ENCODE measurements at places on chromosomes 1 and 21.

DNA sequence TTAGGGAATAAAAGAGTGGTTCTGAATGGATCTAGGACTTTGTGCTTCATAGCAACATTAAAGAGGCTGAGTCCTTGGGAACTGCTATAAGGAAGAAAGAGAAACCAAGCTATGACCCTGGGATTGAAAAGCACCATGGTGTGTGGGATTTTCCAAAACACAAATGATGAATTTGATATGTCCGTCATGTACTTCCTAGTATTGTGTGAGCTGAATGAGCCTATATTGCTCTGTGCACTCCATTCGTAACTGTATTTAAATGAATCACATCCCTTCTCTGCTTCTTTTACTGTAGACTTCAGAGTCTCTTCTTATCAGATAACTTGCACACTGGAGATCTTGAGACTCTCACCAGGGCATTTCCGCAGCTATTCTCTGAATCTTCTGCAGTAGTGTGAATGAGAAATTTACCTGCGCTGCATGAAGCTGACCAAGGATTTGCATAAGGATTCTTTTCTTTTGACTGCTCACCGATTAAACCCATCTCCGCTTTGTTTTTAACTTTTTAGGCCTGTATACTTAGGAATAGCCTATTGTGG, 23.1 kb upstream of the OR10J4 start:
- DNase-seq = no peak

GRCh38 chr21:44467859-44468195, 12.5 kb downstream of the LRRC3 start:
- no peak for DNase-seq

- no peak for DNase-seq
Measured at GRCh38 chr1:26961826-26962225, 1.6 kb upstream of the KDF1 start.

DNA sequence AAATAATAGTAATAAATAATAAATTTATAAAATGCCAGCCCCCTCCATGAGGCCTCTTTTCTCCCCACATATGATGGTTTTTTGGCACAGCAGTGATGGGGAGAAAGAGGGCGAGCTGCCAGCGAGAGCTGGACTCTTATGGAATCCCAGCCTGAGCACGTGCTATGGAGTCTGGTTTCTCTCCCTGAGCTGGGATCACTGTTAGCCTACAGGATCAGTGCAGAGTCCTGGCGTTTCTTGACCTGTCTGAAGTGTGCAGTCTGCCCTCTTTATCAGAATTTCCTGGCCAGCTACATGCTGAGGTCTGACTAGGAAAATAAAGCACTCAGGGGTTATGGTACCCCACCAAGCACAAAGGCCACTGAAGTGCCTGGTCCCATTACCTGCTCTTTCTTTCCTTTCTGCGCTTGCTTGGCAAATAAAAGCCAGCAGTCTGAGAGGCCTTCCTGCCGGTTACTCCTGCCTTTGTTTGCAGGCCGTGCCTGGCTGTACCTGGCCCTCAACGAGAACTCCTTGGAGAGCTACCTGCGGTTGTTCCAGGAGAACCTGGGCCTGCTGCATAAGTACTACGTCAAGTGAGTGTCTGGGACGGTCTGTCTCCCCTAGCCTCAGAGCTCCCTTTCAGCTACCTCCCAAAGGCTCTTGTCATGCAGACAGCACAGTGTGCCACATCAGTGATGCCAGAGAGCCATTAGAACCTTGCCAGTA, 18.5 kb upstream of the SLC25A34 start:
- DNase-seq = no peak

DNA sequence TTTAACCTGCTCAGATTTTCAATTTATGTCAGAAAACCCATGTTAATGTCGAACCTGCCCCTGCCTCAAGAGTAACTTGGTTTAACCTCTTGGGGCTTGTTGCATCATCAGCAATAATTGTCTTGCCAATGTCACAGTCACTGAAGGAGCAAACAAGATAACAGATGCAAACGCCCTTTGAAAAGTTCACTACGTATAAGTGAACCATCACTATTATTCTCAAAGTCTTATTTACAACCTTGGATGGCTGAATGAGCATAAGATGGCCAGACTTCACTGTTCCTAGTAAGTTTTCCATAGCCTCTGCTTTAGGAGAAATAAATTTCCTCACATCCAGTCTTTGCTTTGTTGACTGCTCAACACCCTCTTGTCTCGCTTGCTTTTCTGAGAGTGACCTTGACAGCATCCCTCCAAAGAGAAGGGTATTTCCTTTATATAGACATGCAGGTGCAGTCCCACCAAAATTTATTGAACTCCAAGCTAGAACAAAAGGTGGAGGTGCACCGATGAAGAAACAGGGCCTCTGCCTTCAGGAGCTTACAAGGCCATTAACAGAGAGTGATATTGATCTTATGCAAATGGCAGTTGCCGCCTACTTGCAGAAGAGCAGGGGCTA, 749 bp upstream of the LRIG2 start:
- no peak for DNase-seq

All from activated CD8-positive, alpha-beta memory T cell treated with anti-CD3 and anti-CD28 coated beads, Interleukin-2, amount 50 U/mL, for 4 hours (primary cell).